ENCODE measurements at places on chromosomes 11 and 22.

GRCh38 chr11:93844568-93844967, 5.8 kb downstream of the VSTM5 start:
- no peak for DNase-seq

- no peak for DNase-seq
Observed at GRCh38 chr11:72521664-72522063, 87.3 kb upstream of the CLPB start.

DNA sequence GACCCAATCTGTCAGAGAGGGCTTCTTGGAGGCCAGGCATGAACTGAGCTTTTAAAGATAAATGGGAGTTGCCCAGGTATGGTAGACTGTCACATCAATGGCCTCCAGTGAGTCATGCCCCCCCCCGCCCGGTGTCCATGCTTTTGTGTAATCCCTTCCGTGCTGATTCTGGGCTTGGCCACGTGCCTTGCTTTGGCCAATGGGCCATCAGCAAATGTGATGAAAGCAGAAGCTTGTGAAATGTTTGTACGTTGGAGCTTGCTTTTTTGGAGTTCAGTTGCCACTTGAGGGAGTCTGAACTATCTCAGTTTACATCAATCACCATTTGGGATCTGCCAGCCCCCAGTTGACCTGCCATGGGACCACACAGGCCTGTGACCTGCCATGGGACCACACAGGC, 4.3 kb upstream of the THY1 start:
- DNase-seq = peak; percentile 28

- DNase-seq = no peak
Observed at GRCh38 chr22:41505511-41506220, 36.7 kb downstream of the ACO2 start.

- DNase-seq = peak; percentile 96
Observed at GRCh38 chr11:18383388-18384156, 10.8 kb upstream of the LDHA start.

- DNase-seq = no peak
Observed at GRCh38 chr11:129681344-129682114, 134.1 kb upstream of the TMEM45B start.

DNA sequence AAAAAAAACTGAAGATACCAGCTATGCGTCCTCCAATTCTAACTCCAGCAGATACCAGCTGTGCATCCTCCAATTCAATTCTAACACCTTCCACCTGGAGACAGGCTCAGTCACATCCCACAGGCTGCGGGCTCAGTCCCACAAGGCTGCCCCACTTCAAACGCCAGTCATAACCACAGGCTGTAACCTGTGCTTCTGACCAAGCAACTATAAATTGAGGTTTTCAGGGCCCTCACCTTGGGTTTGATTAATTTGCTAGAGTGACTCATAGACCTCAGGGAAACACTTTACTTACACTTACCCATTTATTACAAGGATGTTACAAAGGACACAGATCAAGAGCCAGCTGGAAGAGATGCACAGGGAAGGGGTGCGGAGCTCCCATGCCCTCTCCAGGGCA, 32.4 kb upstream of the MSANTD2 start:
- DNase-seq = no peak

DNA sequence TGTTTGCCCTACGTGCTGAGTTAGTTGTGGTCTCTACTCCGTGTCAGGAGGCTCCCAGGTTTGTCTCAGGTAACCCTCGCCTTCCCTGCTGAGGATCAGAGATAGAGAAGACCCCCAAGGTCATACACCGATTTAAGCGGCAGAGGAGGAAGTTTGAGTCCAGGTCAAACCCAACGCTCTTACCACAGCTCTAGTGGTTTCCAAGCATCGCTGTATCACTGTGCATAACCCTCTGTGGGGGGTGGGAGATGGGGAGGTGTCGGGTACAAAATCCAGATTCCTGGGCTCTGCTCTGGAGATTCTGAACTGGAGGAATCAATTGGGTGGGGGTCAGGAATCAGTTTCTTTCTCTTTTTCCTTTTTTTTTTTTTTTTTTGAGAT, 627 bp downstream of the DNAJC4 start:
- no peak for DNase-seq

- DNase-seq = no peak
Observed at GRCh38 chr22:46572911-46573780, 35.7 kb upstream of the CELSR1 start.

DNA sequence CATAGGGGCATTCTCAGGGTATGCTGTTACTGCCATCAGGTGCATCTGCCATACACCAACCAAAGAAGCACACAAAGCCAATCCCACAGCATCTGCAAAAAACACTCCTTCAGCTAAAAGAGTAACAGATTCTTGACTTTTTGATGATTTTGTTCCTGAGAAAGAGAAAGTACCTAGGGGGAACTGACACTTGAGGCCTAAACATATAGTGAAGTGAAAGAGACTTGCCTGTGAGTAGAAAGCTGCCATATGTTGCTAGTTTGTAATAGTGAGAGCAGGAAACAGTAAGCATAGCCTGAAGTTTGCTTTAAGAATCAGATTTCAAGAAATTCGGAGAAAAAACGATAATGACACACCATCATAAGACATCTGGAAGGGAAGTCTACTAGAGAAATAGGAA, 97.9 kb upstream of the CTSC start:
- DNase-seq = no peak

DNA sequence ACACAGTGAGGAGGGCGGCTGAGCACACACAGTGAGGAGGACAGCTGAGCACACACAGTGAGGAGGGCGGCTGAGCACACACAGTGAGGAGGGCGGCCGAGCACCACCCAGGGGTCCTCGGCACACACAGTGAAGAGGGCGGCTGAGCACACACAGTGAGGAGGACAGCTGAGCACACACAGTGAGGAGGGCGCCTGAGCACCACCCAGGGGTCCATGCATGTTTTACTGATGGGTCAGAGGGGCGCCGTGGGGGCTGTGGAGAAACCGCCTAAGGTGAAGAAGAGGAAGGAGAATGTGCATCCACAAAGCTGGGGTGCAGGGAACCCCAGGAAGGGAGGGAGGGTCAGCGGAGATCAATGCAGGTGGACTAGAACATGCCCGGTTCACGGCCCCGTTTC, 461.8 kb downstream of the BRD1 start:
- no peak for DNase-seq

- DNase-seq = peak; percentile 86
Observed at GRCh38 chr11:17351510-17352176, at the start of gene NCR3LG1. Gene NCR3LG1, plus strand, starts transcription at chr11:17351800. Its CDS starts 170 bp downstream, at chr11:17351970.

DNA sequence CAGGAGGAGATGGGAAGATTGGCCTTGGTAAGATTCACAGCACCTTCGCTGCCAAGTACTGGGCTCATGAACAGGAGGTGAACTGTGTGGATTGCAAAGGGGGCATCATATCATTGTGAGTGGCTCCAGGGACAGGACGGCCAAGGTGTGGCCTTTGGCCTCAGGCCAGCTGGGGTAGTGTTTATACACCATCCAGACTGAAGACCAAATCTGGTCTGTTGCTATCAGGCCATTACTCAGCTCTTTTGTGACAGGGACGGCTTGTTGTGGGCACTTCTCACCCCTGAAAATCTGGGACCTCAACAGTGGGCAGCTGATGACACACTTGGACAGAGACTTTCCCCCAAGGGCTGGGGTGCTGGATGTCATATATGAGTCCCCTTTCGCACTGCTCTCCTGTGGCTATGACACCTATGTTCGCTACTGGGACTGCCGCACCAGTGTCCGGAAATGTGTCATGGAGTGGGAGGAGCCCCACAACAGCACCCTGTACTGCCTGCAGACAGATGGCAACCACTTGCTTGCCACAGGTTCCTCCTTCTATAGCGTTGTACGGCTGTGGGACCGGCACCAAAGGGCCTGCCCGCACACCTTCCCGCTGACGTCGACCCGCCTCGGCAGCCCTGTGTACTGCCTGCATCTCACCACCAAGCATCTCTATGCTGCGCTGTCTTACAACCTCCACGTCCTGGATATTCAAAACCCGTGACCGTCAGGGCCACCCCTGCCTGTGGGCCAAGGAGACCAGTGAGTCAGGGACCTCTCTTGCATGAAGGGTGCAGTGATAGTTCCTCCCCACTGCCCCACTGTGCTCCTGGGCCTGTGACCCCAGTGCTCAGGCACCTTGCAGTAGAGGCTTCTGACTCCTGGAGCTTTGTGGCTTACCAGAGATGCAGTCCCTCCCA, 83.6 kb downstream of the BCR start:
- no peak for DNase-seq

DNA sequence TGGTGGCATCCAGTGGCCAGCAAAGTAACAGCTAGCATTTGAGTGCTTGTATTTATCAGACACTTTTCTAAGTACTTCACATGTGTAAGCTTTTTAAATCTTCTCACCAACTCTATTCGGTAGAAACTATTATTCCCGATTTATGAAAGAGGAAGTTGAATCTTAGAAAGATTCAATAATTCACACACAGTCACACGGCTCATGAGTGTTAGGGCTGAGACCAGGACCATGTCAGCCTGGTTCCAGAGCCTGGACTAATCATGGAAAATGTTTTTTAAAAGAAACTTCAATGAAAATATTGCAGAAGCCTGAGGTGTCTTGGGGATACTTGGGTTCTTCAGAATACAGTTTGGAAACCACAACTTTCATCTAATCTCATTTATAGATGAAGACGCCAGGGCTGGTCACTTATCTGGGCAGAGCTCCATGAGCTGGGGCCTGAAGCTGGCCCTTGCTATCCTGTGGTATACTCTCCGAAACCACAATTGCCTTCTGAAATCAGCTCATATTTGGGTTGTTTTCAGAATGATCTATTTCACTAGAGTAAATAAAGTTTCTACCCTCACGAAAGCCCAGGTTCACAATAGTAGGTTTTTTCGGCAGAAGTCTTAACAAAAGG, 4.3 kb upstream of the CRTAM start:
- no peak for DNase-seq

DNA sequence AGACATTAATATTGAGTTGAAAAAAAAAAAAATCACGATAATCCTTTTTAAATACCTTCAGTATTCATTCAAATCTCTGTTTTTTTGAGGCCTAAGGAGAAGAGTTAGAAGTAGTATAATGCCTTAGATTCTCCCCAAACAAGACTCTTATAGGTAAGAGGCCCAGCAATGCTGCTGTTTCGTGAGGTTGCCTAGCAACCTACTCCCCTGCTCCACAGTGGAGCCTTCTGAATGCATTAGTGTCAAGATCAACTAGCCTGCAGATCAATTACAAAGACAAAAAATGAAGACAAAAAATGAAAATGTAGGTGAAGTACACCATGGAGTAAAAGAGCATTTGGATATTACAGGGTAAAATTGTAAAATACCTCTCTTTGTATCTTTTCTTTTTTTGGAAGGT, 229.8 kb upstream of the LUZP2 start:
- no peak for DNase-seq

DNA sequence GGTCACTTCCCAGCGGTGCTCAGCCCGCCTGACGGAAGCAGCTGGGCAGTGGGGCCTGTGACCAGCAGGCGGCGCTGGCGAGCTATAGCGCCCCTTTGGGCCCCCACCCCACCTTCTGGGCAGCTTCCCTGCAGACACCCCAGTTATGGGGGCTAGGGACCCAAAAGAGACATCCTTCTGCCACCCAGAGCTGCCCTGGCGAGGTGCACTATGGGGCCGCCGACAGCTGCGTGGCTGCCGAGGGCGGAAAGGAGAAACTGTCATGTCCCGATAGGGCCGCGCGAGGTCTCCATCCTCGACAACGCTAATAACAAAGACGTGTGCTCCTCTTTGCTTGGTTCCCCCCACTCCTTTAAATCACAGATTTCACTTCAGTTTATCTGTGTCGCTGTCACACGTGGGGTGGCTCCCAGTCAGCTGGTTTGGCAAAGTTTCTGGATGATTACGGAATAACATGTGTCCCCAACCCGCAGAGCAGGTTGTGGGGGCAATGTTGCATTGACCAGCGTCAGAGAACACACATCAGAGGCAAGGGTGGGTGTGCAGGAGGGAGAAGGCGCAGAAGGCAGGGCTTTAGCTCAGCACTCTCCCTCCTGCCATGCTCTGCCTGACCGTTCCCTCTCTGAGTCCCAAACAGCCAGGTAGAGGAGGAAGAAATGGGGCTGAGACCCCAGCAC, 673 bp upstream of the MYO7A start:
- DNase-seq = peak; percentile 35

- no peak for DNase-seq
Observed at GRCh38 chr11:412641-413119, 2.1 kb downstream of the SIGIRR start.

- DNase-seq = no peak
Observed at GRCh38 chr11:69210310-69211035, 54.7 kb downstream of the SMIM38 start.

DNA sequence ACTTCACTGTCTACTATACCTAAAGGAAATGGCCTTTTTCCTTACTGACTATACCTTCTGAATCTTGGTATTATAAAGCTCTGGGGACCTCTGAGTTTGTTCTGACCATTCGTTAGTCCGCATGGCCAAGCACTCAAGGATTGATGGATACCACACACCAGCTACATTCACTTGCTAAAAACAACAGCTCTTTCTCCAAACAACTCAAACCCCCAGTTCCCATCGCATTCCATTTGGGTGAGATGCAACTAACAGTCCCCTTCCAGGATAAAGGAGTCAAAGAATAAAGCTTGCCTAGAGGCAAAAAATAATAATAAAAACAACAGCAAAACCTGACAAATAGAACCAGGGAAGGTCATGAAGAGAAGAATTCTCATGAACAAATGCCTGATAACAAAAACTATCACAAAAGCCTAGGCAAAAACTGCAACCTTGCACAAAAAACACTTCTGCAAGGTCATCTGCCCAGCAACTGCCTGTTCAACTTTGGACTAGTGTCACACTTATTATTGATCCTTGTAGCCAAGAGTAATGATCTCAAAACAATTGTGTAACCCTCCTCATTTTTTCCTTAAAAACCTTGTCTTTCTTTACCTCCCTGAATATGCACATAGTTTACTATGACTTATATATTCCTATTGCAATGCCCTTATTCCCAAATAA, 139.0 kb upstream of the GUCY1A2 start:
- DNase-seq = peak; percentile 4

GRCh38 chr11:126791991-126792390, 208.6 kb downstream of the KIRREL3 start:
- no peak for DNase-seq

- DNase-seq = no peak
Observed at GRCh38 chr22:32385681-32386080, 26.4 kb downstream of the RTCB start.

DNA sequence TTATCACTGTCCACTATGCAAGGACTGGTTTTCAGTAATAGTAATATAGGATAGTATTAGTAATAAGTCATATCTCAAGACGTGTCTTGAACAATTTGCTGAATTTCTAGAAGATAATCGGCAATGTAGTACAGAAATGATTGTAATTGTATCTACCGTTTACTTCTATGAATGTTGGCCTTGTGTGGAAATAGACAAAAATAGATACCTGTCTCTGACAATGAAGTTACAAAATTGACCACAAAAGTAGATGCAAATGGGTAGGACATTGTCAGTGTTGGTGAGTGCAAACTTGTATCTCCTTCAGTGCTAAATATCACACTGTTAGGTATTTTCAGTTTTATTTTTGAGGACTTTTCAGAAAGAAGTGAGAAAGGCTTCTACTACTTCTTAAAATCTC, 43.1 kb downstream of the SVIP start:
- no peak for DNase-seq
